Trophoblast cell (in vitro differentiated cells and primary cell): ENCODE measurements at places on chromosomes 2 and 18.

- no peak for DNase-seq
Measured at GRCh38 chr2:71528131-71528591, 74.8 kb downstream of the DYSF start.

DNA sequence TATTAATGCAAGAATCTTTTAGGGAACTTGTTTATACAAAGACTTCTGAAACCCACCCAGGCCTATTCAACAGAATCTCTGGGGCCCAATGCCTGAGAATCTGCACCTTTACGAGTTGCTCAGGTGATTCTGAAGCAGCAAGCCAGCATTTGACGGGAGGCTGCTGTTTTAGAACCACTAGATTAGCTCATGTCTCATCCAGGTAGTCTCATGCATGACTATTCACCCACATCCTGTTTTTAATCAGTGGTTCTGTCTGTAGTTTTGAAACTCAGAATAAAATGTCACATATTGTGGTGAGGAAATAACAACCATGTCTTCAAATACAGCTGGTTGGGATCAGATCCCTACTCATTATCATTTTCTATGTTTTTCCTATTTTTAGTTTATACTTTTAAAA lies 39.5 kb downstream of the CYTIP start:
- DNase-seq, result no peak

- DNase-seq, result no peak
Measured at GRCh38 chr2:25207078-25207545, 38.7 kb upstream of the POMC start.

DNA sequence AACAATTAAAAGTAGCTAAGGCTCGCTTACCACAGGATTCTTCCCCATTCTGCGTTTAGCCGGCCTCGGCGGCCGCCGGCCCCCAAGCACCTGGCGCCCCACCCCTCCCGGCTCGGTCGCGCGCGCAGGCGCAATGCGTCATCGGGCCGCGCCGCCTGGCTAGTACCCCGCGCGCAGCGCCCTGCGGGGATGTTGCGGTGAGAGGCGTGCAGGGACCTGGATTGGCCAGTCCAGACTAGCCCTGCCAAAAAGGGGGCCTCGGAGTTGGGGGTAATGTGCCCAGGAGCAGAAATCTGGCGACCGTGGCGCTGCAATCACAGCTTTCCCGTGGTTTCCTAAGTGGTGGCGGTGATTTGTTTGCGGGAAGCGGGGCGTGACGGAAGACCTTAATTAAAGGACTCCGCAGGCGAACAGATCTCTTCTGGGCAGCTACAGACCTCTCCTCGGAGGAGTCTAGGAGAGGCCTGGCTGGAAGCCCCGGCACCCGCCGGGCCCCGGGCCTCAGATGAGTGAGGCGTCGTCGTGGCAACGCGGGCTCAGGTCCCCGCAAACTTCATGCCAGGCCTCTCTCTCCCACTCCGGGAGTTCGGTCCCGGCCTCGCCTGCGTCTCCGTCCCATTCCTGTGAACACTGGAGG lies 606 bp downstream of the TMEM237 start:
- peak; percentile 82 for DNase-seq

DNA sequence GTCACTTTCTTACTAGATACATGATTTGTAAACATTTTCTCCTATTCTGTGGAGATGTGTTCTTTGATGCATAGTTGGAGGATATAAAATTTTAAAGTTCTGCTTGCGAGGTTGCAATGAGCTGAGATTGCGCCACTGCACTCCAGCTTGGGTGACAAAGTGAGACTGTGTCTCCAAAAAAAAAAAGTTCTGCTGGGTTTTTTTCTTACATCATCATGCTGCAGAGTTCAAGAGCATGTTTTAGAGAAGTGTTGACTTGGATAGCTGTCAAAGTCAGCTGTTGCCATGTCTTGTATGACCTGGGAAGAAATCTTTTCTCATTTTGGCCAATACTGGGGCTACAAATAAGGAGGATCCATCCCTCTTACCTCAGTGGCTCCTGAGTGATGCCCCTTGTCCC lies 71.3 kb downstream of the UGGT1 start:
- no peak for DNase-seq

GRCh38 chr2:205995260-205995659 lies 90.7 kb downstream of the INO80D start:
- DNase-seq, result no peak

GRCh38 chr2:105104208-105104731 lies 66.4 kb downstream of the MRPS9 start:
- no peak for DNase-seq

- DNase-seq, result no peak
Measured at GRCh38 chr2:238787501-238787900, 60.4 kb upstream of the TWIST2 start.
